ENCODE measurements at places on chromosomes 6 and 20.

GRCh38 chr6:119957195-119957594 lies 607.6 kb upstream of the MAN1A1 start:
- DNase-seq: no peak

GRCh38 chr20:15705975-15706374 lies 867.3 kb downstream of the KIF16B start:
- no peak for DNase-seq

- no peak for DNase-seq
Observed at GRCh38 chr6:29566856-29567255, 7.3 kb upstream of the UBD start.

DNA sequence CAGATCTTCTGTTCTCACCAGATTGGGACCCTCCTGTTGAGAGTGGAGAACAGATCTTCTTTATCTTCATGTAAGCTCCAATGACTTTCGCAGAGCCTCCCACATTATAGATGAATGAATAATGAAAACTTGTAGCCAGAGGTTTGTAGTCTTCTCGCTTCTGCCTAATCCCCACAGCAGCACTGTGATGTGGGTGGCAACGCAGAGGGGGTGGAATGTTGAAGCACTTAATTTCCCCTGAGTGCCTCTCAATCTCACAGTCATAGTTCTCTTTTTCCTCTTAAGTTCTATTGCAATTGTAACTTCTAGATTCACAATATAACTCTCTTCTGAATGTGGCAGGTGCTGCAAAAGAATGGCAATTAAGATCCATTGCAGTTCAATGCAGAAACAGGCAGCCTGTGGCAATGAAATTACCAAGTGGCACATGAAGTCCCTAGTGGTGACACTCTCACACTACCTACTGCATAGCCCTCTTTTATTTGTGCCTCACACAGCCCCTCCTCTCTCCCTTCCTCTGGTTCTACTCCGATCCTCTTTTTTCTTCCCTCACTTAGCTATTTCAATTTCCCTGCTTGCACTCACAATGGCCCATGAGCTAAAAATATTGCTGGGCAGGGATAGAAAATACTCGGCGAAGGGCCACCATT lies 281.9 kb downstream of the UBE3D start:
- DNase-seq: no peak

GRCh38 chr6:15915508-15916178 lies 213.2 kb upstream of the MYLIP start:
- no peak for DNase-seq

Data from stimulated activated CD8-positive, alpha-beta memory T cell treated with anti-CD3 and anti-CD28 coated beads, Interleukin-15, amount 100 ng/mL, for 48 hours (primary cell).